Activated CD4-positive, CD25-positive, alpha-beta regulatory T cell treated with anti-CD3 and anti-CD28 coated beads, Interleukin-2, amount 50 U/mL, for 16 hours (primary cell): ENCODE measurements at places on chromosomes 3 and 15.

DNA sequence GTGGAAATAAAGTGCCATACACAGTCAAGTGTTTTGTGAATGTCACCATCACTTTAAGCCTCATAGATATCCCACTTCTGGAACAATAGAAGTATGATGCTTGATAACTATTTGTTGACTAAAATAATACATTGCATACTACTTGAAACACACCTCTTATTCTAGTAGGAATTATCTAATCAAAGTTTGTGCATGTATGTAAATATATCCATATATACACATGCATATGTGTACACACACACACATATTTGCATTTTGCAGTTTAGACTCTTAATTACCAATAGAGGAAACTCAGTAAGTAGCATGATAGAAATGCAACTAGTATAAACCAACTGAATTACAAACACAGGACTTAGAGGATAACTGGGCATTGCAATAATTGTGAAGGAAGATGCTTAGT is 1084.1 kb downstream of the FHIT start:
- no peak for DNase-seq

DNA sequence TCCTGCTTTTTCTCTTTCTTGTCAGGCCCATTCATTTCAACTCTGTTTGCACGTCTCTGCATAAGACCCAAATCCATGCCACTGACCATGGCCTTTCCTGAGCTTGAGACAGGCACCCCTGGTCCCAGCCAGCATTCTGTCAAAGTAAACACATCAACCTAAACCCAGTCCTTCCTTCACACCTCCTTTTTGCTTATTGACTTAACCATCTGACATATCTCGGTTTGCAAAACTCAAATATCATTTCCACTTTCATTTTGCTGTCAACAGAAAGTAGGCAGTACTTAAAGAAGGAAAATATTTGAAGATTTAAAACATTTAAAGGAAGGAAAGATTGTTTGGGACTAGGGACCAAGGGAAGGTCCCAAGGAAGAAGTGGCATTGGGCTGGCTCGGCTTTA is 48.2 kb upstream of the KBTBD8 start:
- DNase-seq = no peak

- no peak for DNase-seq
Observed at GRCh38 chr15:50075319-50075718, 43.7 kb downstream of the ATP8B4 start.

GRCh38 chr3:113141543-113141942 is 69.8 kb upstream of the BOC start:
- DNase-seq = no peak

- no peak for DNase-seq
Observed at GRCh38 chr3:103167850-103168249, 733.0 kb downstream of the ZPLD1 start.

GRCh38 chr3:195701042-195701915 is 19.5 kb upstream of the MUC20 start:
- no peak for DNase-seq

DNA sequence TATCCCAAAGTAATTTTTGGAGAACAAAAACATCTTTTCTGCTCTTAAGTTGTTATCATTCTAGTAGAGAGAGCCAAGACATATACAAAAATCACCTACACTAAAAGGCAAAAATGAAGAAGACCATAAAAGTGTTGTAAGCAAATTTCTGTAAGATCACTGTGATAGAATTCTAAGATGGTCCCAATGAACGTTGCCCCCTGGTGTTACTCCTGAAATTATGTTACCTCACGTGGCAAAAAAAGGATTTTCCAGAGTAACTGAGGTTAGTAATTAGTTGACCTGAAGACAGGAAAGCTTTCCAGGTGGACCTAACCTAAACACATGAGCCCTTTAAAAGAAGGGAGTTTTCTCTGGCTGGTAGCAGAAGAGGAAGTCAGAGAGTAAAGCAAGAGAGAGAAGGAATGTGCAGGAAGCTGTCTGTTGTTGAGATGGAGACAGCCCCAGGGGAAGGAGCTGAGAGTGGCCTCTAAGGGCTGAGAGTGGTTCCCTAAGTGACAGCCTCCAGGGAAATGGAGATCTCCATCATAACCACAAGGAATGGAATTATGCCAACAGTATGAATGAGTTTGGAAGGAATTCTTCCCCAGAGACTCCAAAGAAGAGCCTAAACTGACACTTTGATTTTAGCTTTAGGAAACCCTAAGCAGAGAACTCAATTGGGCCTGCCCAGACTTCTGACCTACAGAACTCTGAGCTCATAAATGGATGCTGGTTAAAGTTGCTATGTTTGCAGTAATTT is 205.9 kb downstream of the CD47 start:
- no peak for DNase-seq
